ENCODE measurements at places on chromosomes 4 and X.

- no peak for DNase-seq
These were observed 57.3 kb upstream of the TCEAL2 start for GRCh38 chrX:102067966-102068723.

GRCh38 chrX:132433551-132433950, 55.3 kb downstream of the MBNL3 start:
- no peak for DNase-seq

GRCh38 chr4:90585961-90586360, 458.8 kb downstream of the CCSER1 start:
- DNase-seq, result no peak

DNA sequence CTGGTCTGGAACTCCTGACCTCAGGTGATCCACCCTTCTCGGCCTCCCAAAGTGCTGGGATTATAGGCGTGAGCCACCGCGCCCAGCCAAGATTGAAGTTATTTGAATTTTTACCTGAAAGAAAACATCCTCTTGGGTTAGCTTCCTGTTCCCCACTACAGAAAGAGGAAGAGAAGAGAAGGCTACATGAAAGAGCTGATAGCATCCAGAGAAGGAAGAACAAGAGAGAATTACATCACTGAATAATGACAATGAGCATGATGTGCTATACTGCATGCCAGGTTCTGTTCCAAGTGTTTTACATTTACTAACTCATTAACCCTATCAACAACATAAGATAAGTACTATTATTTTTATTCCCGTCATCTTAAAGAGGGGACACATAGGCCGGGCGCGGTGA, 11.5 kb upstream of the TBC1D1 start:
- DNase-seq, result no peak

DNA sequence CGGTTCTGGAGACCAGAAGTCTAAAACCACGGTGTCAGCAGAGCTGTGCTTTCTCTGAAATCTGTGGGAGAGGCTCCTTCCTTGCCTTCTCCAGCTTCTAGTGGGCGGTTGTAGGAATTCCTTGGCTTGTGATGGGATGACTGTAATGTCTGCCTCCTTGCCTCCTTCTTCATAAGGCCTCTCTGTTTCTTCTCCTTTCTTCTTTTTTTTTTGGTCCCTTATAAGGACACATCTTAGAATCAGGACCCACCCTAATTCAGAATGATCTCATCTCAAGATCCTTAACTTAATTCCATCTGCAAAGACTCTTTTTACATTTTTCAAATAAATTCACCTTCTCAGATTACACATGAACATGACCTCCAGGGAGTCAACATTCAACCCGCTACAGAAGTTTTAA, 186.9 kb downstream of the STK32B start:
- DNase-seq, result no peak

DNA sequence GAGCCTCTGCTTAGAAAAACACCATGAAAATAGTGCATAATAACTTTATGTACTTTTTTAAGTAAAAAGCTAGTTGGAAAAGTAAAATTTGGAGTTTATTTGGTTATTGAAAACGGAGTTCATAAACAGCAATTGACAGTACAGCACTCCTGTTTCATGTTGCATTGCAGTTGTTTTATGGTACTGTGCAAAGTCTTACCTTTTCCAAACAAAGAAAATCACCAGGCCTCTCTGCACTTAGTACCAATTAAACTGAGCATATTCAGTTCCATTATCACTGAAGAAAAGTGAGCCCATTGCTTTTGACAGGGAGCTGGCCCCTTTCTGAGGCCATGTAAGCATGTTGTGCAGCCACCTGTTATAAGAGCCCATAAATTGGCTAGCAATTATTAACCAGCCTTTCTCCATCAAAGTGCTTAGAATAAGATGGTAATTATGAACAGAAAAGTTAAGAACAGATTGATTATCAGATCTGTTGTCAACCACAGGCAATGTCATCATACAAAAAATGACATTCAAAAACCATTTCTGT, 376.6 kb upstream of the EMCN start:
- DNase-seq, result no peak

GRCh38 chr4:41360214-41360920, 103.6 kb downstream of the UCHL1 start:
- DNase-seq, result no peak

DNA sequence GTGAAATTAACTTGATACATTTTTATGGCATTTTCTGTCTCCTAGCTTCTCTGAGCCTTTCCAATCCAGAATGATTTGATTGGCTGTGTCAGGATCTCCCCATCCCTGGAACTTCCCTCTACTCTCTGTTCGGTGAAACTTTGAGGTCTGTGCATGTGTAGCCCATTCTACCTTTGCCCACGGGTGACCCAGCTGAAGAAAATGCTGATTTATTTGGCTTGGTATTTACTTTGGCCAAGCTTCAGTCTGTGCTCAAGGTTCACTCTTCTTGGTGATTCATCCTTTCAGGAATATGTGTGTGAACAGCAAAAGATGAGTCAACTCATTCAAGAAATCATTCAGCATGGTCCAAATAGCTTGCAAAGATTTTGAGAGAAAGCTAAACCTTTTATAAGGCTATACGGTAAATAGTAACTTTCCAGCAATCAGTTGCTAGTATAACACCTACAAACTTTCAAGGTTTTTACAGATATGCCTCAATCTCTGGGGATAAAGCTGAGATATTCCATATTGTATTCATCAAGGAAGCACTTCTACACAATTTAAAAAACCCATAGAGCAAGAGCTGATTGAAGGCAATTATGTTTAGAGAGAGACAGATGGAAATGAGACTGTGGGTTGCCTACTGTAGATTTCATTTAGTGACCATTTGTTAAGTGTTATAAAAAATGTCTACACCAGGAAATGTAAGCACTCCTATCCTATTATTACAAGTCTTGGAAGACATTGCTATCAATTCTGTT, 233.9 kb upstream of the CXXC4 start:
- DNase-seq, result no peak

GRCh38 chr4:118968005-118968404, 79.4 kb downstream of the SYNPO2 start:
- no peak for DNase-seq

DNA sequence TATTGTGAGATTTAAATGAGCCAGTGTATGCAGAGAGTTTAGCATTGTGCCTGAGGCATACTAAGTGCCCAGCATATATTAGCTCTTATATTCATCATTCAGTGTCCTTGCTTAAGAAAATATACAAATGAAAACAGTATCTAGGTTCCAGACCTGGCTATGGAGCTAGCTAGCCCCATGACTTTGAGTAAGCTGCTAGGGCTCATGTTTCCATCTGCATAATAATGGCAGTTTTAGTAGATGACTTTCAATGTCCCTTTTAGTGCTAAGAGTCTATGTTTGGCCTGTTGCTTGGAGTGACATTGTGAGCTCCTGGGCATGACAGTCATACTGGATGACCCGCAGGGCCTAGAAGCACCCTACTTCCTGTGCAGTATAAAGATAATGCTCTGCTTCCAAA, 435.3 kb downstream of the ZIC3 start:
- DNase-seq, result no peak

- no peak for DNase-seq
These were observed 107.4 kb downstream of the BCOR start for GRCh38 chrX:39990388-39990787.

DNA sequence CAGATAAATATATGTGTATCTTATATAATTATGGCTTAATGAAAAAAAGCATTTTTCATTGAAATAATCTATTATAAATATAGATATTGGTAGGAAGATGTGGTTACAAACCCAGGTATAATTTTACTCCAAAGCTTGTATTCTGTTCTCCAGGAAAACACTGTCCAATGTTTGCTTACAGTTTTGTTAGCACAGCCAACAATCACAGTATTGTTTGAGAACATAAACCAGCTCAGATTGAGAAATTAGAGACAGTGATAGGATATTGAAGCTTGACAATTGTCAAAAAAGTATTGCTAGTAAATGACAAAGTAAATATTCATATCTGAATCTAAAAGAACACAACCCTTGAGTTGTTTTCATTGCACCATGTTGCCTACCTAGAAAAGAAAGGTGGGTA, 228.8 kb downstream of the ADGRL3 start:
- DNase-seq, result no peak

- no peak for DNase-seq
These were observed 36.1 kb downstream of the HEPH start for GRCh38 chrX:66200050-66200664.

DNA sequence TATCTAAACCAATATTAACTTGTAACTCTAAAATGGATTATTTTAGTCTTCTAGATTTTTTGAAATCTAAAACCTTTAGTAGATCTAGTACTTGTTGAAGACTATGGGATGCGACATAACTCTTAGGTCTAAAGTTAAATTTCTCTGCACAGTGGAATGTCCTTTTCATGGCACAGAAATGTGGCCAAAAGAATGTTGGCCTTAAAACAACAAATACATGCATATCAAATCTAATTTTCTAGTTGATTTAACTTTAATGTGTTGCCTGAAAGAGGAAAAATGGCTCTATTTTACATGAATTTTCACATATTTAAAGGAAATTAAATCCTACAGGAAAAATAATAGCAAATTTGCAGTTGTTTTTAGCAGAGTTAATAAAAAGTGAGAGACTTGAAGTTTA, 30.3 kb downstream of the NFKB1 start:
- DNase-seq, result no peak

GRCh38 chrX:125765347-125765746, 400.7 kb downstream of the DCAF12L2 start:
- no peak for DNase-seq

All from stimulated activated CD8-positive, alpha-beta memory T cell treated with anti-CD3 and anti-CD28 coated beads, Interleukin-7, amount 100 ng/mL, for 1 hour (primary cell).